ENCODE measurements at places on chromosomes 3 and 15.

GRCh38 chr3:178246004-178246403 lies 290.2 kb upstream of the KCNMB2 start:
- no peak for ATAC-seq

DNA sequence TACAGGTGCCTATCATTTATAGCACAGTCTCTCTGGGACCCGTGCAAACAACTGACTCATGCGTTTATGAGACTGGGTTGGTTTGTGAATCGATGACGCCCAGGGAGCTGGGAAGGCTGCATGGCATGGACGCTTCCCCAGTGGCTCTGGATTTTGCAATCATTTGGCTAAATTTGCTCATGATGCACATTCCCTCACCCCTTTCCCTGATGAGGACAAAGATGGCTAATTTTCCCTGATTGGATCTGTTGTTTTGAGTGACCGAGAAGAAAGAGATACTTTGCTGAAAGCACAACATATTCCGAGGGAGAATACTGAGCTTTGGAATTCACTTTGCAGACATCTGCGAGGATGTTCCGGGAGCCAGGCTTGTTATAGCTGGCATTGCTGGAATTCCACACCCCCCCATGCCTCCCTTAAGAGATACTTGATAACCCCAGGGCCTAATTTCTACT lies 51.1 kb downstream of the CGNL1 start:
- no peak for ATAC-seq

GRCh38 chr15:91032919-91033803 lies 10.8 kb upstream of the VPS33B start:
- ATAC-seq = peak; percentile 88

- ATAC-seq = no peak
Measured at GRCh38 chr15:28093752-28094535, 5.2 kb downstream of the OCA2 start.

GRCh38 chr3:155944081-155944480 lies 73.6 kb downstream of the GMPS start:
- ATAC-seq = no peak

Data from esophagus mucosa (tissue), 1 donor.